Mononuclear cell (primary cell): ENCODE measurements at places on chromosomes 12 and 14. TPM values are rescaled to one million over a fixed set of nuclear protein-coding genes. Genes with fewer than 3 reads are reported as not detected.

The TIGAR gene
- total RNA-seq: 9.8 TPM

The FAM90A1 gene
- total RNA-seq: not detected

The OR2AP1 gene
- not detected for total RNA-seq

The CLEC6A gene
- total RNA-seq: 1.0 TPM

The HNF1A gene
- total RNA-seq: not detected

The GPR132 gene
- 98.0 TPM for total RNA-seq

The KRT6C gene
- not detected for total RNA-seq

The PPP1R12A gene
- total RNA-seq: 156 TPM

The PMCH gene
- not detected for total RNA-seq
